ENCODE measurements at places on chromosomes 7 and 10.

GRCh38 chr7:19665399-19666008 is 43.3 kb downstream of the POLR1F start:
- no peak for DNase-seq

- no peak for DNase-seq
These were observed 49.3 kb upstream of the AGBL3 start for GRCh38 chr7:134936893-134937510.

- no peak for DNase-seq
These were observed 12.1 kb downstream of the OPN1SW start for GRCh38 chr7:128763541-128763940.

- no peak for DNase-seq
These were observed 201.2 kb upstream of the FRMD4A start for GRCh38 chr10:14531974-14532373.

DNA sequence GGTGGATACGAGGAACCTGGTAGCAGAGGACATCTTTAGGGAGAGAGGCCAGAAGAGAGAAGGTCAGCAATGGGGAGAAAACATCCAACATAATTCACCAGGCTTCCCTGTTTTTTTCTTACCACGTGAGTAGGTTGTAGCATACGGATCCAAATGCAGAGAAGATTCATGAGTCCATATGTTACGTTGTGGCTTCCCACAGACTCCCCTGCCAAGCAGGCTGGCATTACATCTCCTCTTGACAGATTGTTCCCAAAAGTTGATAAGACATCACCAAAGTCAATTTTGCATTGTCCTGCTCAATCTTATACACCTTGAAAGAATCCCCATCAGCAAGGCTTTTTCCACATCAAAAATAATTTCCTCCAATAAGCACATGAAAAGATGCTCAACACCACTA is 39.7 kb downstream of the DRGX start:
- DNase-seq, result no peak

DNA sequence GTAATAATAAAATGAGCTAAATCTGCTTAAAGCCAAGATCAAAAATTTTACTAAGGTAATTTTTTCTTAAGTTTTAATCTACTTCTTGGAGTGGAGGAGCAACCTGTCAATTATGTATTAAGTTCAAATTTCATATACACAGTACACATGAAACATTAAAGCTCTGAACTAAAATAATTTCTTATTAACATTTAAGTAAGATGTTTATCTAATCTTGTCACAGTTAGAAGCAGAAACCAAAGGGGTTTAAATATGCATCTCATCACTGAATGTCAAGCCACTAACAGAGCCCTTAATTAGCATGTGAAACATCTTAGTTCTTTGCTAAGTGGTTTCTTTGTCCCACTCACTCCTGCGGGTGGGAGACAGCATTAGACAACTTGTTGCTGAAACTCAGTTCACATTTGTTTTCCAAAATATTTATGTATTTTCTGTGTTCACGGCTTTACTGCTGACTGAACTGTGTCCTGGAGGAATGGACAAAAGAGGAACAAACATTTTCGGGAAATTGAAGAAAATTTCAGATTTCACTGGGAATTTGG is 130.9 kb upstream of the MBL2 start:
- no peak for DNase-seq

DNA sequence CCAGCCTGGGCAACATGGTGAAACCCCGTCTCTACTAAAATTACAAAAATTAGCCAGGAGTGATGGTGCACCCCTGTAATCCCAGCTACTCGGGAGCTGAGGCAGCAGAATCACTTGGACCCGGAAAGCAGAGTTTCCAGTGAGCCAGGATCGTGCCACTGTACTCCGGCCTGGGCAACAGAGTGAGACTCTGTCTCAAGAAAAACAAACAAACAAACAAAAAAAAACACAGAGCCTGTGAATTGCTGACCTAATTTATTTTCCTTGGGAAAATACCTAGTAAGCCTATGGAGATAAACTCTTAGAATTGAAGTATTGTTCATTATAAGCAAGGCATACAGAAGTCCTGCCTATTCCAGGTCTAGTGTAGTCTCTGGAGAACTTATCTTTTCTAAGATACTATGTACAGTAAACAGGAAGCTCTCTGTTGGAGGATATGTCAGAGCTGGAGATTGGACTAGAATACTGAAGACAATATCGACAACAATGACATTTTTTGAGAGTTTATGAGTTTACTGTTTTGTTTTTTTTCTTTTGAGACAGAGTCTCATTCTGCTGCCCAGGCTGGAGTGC is 14.9 kb downstream of the GTF2I start:
- no peak for DNase-seq

DNA sequence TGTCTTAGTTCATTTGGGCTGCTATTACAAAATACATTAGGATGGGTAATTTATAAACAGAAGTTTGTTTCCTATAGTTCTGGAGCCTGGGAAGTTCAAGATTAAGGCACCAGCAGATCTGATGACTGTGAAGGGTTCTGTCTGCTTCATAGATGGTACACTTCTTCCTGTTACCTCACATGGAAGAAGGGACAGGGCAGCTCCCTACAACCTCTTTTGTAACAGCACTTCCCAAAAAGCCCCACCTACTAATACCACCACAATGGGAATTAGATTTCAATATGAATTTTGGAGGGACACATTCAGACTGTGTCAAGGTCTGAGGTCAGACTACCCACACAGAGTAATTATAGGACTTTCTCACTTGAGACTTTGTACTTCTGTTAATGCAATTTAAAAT is 260.3 kb downstream of the ARHGAP12 start:
- DNase-seq, result no peak

DNA sequence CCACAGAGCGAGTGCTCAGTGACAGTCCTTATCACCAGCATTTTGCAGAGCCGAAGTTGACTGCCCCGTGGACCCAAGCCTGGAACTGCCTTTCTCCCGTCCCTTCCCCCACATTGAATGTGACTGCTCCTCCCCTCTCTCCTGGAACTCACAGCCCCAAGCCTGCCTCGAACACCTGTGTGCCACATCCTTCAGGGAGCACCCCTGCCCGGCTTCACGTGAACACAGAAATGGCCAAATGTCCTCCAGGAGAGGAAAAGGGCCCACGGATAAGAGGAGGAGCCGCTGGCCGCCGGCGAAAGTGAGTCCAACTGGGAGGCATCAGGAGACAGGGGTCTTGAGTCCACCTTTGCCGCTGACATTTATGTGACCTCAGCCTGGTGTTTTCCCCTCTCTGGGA is 16.2 kb downstream of the STX1A start:
- no peak for DNase-seq

DNA sequence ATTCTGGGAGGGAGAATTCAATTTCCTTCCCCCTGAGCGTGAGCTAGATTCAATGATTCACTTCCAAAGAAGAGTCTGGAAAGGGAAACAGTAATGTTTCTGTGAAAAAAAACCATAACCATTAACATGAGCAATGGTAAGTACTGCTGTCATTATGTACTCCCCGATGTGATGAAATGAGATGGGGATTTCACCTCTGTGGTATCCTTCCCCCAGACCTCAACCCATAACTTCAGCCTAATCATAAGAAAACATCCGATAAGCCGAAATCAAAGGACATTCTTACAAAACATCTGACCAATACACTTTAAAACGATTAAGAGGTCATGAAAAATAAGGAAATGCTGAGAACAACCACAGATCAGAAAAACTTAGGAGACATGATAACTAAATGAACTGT is 27.2 kb downstream of the EZH2 start:
- no peak for DNase-seq

- no peak for DNase-seq
These were observed 116.4 kb downstream of the TCERG1L start for GRCh38 chr10:131195116-131195515.

GRCh38 chr10:120514035-120514620 is 57.1 kb downstream of the PLPP4 start:
- DNase-seq, result no peak

DNA sequence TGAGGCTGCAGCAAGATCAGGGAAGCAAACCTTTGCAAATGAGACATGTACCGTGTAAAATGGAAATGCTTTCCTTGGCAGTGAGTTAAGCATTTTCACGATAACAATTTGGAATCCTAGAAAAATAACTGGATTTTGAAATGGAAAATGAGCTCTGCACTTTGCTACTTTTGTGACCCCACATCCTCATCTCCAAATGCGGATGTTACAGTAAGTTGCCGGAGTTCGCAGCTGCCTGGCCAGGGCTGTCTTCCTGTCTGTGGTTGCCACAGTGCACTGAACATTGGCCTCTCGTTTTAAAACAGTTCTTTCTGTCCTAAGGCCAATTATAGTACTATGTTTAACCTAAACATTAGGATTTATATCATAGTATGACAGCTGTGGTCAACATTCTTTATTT is 136.2 kb upstream of the FZD8 start:
- no peak for DNase-seq

DNA sequence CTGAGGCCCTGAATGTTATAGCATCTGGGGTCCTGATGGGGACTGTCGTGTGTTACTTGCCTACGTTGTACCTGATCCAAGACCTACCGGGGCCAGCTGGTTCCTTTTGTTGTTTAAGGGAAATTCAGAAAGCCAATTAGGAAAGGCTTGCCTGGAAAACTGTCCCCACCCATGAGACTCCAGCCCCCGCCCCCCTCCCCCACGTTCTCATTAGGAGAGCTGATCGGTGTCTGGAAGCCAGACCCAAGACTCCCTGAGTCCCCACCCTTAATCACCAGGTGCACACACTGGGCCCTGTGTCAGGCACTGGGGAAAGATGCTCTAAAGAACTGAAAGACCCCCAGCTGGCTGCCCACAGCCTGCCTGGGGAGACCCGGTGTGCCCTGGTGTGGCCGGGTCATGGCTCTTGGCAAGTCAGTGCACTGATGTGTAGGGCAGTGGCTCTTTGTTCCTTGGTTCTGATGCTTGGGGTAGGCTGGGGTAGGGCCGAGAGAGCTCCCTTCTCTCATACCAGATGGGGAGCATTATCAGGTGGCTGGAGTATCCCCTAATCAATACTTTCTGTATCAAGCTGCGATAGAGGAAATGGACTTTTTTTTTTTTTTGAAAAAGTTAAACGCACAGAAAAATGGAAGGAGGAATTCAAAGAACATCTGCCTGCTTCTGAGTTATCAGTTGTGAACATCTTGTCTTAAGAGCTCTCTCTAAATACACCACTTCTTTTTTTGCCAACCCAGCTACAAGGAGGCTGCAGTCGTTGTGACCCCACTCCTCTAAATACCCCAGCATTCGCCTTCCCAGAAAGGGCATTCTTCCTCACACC is 16.9 kb downstream of the TSPAN15 start:
- DNase-seq, result no peak

- no peak for DNase-seq
These were observed 678 bp downstream of the SH2B2 start for GRCh38 chr7:102287111-102287980.

DNA sequence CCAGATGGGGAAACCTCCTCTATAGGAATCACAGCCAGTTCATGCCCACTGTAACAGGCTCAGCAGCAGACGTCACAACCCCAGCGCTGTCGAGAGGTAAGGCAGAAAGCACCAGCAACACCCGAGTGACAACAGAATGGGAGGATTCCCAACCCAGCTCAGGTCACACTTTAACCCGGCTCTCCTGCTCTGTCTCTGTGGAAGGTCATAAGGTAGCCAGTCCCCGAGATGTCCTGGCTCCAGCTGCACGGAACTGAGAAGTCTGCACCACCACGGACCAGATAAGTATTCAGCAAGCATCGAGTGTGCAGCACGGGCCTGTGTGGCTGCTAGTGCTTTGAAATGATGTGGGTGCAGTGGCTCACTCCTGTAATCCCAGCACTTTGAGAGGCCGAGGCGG is 236.7 kb upstream of the TCERG1L start:
- DNase-seq, result no peak

DNA sequence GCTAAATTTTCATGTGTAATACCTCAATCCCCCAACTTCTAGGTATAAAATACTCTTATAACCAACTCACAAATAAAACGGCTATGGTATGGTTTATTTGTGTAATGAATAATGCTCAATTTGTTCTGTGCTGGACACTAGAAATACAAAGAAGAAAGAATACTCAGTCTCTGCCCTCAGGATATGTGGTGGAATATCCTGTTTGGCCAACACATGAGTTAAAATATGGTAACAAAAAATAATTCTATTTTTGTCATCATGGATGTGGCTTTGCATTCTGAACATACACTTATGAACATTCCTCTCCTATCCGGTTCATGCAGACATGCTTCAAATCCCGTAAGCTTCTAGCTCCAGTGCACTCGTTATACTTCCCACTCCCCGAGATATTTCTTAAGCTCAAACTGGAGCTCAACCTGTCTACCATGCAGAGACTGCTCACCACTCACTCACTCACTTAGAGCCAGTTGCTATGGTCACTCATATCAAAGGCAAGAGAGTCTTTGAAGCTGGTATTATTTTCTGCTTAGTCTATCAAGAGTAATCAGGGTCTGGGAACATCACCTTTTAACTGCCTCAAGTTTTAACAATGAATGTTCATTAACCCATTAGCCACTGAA is 53.8 kb upstream of the SLC16A12 start:
- no peak for DNase-seq

DNA sequence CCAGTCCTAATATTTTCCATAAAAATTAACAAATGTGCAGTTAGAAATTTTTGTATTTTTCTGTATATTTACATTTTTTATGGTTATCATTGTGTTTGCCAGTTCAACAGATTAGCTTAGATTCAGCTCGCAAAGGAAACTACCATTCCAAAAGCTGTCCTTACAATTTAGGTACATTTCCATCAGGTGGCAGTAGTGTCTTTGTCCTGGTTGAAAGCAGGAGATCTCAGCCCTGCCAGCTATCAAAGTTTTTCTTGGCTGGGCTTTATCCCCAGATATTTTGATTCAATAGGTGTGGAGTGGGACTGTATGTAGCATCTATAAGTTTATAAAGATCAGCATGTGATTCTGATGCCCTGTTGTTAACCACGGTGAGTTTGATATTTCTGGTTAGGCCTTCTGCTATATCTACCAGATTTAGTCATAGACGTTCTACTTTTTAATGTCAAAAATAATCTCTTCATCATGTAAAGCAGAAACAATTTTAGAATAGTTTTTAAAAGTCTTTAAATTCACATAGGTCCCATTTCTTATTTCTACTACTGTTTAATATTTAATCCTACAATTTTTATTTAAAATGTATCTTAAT is 15.5 kb upstream of the ICA1 start:
- DNase-seq, result no peak

DNA sequence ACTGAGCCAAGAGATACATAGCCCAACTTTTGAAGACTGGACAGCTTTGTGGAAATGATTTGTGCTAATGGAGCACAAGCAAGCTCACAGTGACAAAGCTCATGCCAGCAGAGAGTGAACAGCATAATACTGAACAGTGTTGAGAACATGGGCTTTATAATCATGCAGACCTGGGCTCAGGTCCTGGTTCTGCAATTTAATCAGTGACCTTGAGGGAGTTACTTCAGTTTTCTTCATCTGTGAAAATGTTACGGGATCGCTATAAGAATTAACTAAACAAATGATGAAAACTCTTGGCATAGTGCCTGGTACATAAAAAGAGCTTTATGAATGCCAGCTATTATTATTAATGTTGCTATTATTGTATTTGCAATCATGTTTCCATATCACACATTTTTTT is 690.5 kb upstream of the LRRN3 start:
- no peak for DNase-seq
